ENCODE measurements at places on chromosomes 11 and 22. TPM values are rescaled to one million over a fixed set of nuclear protein-coding genes. Genes with fewer than 3 reads are reported as not detected.

DNA sequence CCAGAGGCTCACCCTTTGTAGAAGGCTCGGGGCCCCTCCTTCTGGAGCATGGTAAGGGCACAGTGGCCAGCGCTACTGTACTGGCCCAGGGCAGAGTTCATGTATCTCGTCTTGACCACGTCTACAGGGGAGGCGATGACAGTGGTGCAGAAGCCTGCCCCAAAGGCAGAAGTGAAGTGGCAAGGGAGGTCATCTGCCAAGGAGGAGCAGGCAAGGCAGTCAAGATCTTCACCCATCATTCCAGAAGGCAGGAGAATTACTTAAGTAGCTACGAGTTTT is 7.2 kb downstream of the UCP2 start:
- H3K27me3 ChIP-seq: no peaks in the 10 kb centered on the region

- H3K27me3 ChIP-seq: no peaks in the 10 kb centered on the region
- peaks cover 24% of the 10 kb centered on the region for H3K4me1 ChIP-seq
- H3K4me3 ChIP-seq: peak overlapping the region; percentile 91
- DNase-seq: no peak
- peak overlapping the region; percentile 92 for H3K27ac ChIP-seq
Observed at GRCh38 chr11:62652161-62653006, 718 bp downstream of the INTS5 start.

GRCh38 chr22:20807315-20807752 is 33.4 kb downstream of the SERPIND1 start:
- no peak for DNase-seq
- no peaks in the 10 kb centered on the region for H3K27me3 ChIP-seq
- H3K4me1 ChIP-seq: peaks cover 12% of the 10 kb centered on the region
- no peak overlapping the region for H3K4me3 ChIP-seq
- no peak overlapping the region for H3K27ac ChIP-seq

GRCh38 chr11:58845386-58845785 is 882 bp upstream of the GLYATL2 start:
- no peak overlapping the region for H3K27ac ChIP-seq
- H3K36me3 ChIP-seq: no peaks in the 10 kb centered on the region
- peaks cover 4% of the 10 kb centered on the region for H3K27me3 ChIP-seq
- H3K4me3 ChIP-seq: no peak overlapping the region

The MRPL16 gene
- 95.9 TPM for polyA plus RNA-seq

DNA sequence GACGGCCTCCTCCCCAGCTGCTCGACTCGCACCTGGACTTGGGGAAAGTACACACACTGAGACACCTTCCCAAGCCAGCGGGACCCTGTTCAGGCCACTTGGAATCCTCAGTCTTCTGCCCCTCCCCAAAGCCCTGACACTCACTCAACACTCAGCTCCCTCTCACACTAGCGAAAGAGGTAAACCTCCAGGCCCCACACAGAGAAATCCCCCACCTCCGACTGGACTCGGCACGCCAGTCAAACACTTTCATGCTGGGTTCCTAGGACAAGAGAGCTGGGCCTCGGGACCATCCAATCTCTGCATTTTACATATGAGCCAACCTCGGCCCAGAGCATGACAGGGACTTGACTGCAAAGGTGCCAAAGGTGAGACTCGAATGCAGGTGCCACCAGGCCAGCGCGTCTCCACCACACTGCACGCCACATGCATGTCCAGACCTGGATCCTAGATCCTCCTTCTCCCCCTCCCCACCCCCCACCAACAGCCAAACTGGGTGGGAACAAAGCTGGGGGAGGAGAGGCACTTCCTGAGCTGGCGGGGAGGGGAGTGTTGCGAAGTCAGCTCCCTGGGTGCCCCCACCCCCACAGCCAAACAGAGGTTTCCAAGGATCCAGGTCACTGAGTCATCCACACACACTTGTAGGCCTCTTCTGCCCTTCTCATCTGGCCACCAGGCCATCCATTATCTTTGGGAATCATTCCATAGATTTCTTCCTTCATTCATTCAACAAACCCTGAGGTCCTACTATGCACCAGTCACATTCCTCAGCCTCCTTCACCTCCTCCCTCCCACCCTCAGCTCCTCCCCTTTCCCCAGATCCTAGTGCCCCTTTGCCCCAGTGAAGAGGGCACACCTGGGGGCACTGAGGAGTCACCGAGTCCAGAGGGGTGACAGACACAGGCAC is 10.7 kb upstream of the CD5 start:
- H3K27ac ChIP-seq: peak overlapping the region; percentile 90
- peak overlapping the region; percentile 67 for H3K4me3 ChIP-seq
- no peaks in the 10 kb centered on the region for H3K27me3 ChIP-seq
- H3K36me3 ChIP-seq: no peaks in the 10 kb centered on the region

- H3K27ac ChIP-seq: no peak overlapping the region
- no peaks in the 10 kb centered on the region for H3K27me3 ChIP-seq
- H3K4me1 ChIP-seq: no peaks in the 10 kb centered on the region
- H3K36me3 ChIP-seq: no peaks in the 10 kb centered on the region
- DNase-seq: no peak
Observed at GRCh38 chr11:26696330-26696729, 25.5 kb downstream of the SLC5A12 start.

DNA sequence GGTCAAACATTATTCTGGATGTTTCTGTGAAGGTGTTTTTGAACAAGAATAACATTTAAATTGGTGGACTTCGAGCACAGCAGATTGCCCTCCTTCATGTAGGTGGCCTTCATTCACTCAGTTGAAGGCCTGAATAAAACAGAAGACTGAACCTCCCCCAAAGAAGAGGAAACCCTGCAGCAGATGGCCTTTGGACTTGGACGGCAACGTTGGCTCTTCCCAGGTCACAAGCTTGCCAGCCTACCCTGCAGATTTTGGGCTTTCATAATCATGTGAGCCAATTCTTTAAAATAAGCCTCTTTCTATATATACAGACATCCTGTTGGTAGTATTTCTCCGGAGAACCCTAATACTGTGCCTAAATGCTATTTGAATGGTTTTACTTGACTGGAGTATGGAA is 432.2 kb upstream of the NARS2 start:
- H3K36me3 ChIP-seq: no peaks in the 10 kb centered on the region
- no peak overlapping the region for H3K27ac ChIP-seq
- no peak for DNase-seq
- H3K4me1 ChIP-seq: no peaks in the 10 kb centered on the region

DNA sequence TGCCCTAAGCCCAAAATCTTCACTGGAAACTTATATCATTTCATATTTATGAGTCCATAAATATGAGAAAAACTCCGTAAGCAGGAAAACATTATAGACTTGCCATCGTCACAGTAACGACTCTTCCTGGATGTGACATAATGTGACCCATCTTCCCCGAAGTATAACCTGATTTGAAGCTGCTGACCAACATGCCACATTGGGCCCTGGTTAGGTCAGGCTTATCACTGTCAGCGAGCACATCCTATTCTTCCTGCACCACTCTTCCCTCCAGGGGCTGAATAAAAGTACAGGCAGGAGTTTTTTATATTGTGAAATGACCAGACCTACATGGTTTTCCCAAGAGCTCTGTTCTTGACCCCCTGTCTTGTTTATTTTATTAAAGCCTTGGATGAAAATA is 12.1 kb upstream of the BLID start:
- H3K4me1 ChIP-seq: no peaks in the 10 kb centered on the region
- H3K27me3 ChIP-seq: peaks cover 11% of the 10 kb centered on the region
- H3K4me3 ChIP-seq: no peak overlapping the region
- H3K36me3 ChIP-seq: no peaks in the 10 kb centered on the region

GRCh38 chr11:117839936-117840813 is 15.6 kb upstream of the FXYD2 start:
- no peaks in the 10 kb centered on the region for H3K36me3 ChIP-seq
- no peak overlapping the region for H3K27ac ChIP-seq
- no peak overlapping the region for H3K4me3 ChIP-seq
- peaks cover 35% of the 10 kb centered on the region for H3K27me3 ChIP-seq
- H3K4me1 ChIP-seq: no peaks in the 10 kb centered on the region

- H3K27me3 ChIP-seq: no peaks in the 10 kb centered on the region
- no peaks in the 10 kb centered on the region for H3K36me3 ChIP-seq
- H3K4me1 ChIP-seq: peaks cover 59% of the 10 kb centered on the region
- H3K27ac ChIP-seq: peak overlapping the region; percentile 91
- no peak for DNase-seq
Observed at GRCh38 chr11:75872887-75873416, 57.9 kb downstream of the UVRAG start.

DNA sequence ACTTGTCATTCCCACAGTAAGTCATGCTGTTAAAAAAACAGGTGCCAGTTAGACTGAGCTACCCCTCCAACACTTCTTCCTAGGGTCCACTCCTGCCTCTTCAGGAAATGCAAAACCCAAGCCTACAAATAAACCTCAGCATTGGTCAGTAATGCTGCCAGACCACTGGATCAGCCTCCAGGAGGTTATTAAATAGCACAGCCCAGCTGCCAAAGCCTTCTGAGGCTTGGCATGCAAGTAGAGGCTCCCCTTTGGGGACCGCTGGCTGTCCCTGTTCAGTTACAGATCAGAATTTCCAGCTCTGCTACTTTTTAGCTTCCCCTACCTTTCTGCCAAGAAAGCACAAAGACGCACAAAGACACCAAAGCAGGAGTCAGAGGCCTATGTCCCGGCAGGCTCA is 33.3 kb downstream of the ABTB2 start:
- no peaks in the 10 kb centered on the region for H3K36me3 ChIP-seq
- no peak overlapping the region for H3K27ac ChIP-seq
- H3K4me3 ChIP-seq: no peak overlapping the region
- H3K27me3 ChIP-seq: peaks cover 19% of the 10 kb centered on the region

The PTPRCAP gene
- 1,146 TPM for polyA plus RNA-seq

DNA sequence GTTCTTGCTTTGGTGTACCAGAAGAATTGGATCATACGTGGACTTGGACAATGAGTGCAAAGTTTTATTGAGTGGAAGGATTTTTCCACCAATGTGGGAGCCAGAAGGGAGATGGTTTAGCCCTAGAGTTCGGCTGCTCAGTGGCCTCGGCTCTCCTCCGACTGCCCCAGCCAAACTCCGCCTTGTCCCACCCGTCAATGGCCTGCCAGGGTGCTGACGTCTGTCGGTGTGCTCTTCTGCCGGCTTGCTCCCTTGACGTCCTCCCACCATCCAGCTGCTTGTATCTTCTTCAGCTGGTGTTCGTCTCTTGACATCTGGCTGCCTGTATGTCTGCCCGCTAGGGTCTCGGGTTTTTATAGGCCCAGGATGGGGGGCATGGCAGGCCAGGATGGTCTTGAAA is 154.8 kb downstream of the APOL5 start:
- peaks cover 12% of the 10 kb centered on the region for H3K27me3 ChIP-seq
- no peak overlapping the region for H3K4me3 ChIP-seq
- H3K4me1 ChIP-seq: no peaks in the 10 kb centered on the region
- H3K27ac ChIP-seq: no peak overlapping the region
- DNase-seq: no peak

GRCh38 chr11:35418282-35419183 is 825 bp downstream of the SLC1A2 start:
- DNase-seq: no peak
- H3K36me3 ChIP-seq: no peaks in the 10 kb centered on the region
- H3K27me3 ChIP-seq: peaks cover 66% of the 10 kb centered on the region
- peaks cover 12% of the 10 kb centered on the region for H3K4me1 ChIP-seq

DNA sequence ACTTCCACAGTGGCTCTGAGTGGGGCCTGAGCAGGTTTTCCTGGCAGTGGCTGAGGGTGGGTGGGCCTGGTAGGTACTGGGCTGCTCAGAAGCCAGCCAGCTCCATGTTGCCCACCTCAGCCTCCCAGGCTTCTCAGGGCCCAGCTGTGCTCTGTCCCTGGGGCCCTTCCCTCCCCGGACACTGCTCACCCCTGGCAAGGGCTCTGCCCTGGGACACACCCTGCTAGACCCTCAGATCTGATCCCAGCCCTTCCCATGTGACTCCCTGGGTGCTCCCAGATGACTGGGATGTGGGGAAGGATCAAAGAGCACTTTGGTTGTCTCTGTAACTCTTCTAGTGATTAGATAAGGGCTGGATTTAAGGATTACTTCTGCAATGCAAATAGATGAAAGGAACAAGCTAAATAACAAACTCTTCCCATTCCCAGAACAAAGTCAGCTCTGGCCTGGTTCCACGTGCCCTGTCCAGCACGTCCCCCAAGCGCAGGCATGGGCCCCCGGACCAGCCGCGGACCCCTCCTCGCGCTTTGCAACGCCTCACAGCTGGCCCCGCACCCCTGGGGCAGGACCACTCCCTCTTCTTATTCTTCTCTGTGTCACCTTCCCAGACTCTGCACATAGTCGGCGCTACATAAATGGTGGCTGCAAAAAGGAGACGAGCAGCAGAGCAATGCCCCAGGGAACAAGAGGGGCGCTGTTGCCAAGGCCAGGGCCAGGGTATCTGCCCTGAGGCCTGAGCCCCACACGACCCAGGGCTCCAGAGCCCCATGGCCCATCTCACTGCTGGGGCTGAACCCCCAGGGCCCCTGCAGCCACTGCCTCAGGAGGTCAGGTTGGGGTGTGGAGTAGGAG is 5.7 kb upstream of the KRTAP5-6 start:
- H3K4me3 ChIP-seq: no peak overlapping the region
- no peak overlapping the region for H3K27ac ChIP-seq
- no peaks in the 10 kb centered on the region for H3K36me3 ChIP-seq
- H3K27me3 ChIP-seq: peaks cover 75% of the 10 kb centered on the region

- H3K27ac ChIP-seq: no peak overlapping the region
- H3K36me3 ChIP-seq: peaks cover 6% of the 10 kb centered on the region
- H3K27me3 ChIP-seq: no peaks in the 10 kb centered on the region
Observed at GRCh38 chr22:47148510-47148909, 386.1 kb downstream of the TBC1D22A start.

The APOA4 gene
- not detected for polyA plus RNA-seq

DNA sequence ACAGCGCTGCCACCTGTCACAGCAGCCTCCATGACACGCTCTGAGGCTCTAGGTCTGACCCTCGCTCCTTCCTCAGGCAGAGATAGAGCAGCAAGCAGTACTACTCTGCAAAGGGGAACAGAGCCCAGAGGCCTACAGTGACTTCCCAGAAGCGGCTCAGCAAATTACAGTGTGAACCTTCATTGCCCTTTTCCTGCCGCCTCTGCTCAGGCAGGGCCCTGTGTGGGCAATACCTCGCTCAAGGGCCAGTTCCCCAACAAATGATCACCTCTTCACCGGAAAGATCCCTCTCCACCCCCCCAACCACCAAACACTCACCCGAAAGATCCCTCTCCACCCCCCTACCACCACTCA is 12.3 kb downstream of the KIAA0930 start:
- no peaks in the 10 kb centered on the region for H3K27me3 ChIP-seq
- no peak overlapping the region for H3K27ac ChIP-seq
- no peak overlapping the region for H3K4me3 ChIP-seq
- no peaks in the 10 kb centered on the region for H3K36me3 ChIP-seq

The CASP5 gene
- not detected for polyA plus RNA-seq

DNA sequence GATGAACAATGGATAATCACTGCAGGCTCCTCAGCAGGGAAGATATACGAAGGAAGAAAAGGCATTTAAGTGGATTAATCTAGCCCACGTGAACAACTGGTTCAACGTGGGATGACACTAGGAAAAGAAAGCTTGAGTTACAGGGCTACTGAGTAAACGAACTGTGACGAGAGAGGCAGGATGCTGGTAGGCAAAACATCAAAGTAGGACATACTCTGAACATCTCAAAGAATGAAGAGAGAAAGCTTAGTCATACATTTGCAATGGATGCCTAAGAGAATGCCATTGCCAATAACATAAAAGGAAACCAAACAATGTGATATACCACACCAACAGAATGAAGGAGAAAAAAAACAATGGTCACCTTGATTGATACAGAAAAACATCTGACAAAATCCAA is 12.9 kb downstream of the USP28 start:
- H3K4me3 ChIP-seq: no peak overlapping the region
- H3K4me1 ChIP-seq: peaks cover 42% of the 10 kb centered on the region
- H3K36me3 ChIP-seq: peaks cover 15% of the 10 kb centered on the region
- no peak for DNase-seq
- H3K27ac ChIP-seq: peak overlapping the region; percentile 52

The CSF2RB gene
- 7.6 TPM for polyA plus RNA-seq

The RNF121 gene
- 11.3 TPM for polyA plus RNA-seq

All from naive B cell (primary cell).